ENCODE measurements at places on chromosomes 11 and 22. TPM values are rescaled to one million over a fixed set of nuclear protein-coding genes. Genes with fewer than 3 reads are reported as not detected.
A peak's percentile ranks its signal among the peaks of the same experiment; 100 is the strongest.

Gene ZNF74
- 4.8 TPM for total RNA-seq

Gene NRXN2
- total RNA-seq: 1.8 TPM

Gene KCNJ11
- total RNA-seq: 5.0 TPM

Gene NTM
- 1.0 TPM for total RNA-seq

Gene MS4A5
- not detected for total RNA-seq

Gene SORL1
- 3.5 TPM for total RNA-seq

Gene FAM180B
- total RNA-seq: not detected

Gene OR10A2
- total RNA-seq: not detected

GRCh38 chr11:112348480-112349029 lies 87.9 kb upstream of the PLET1 start:
- H3K27ac ChIP-seq: no peak overlapping the region
- H3K4me3 ChIP-seq: no peak overlapping the region
- H3K27me3 ChIP-seq: no peaks in the 10 kb centered on the region
- H3K36me3 ChIP-seq: no peaks in the 10 kb centered on the region
- no peaks in the 10 kb centered on the region for H3K4me1 ChIP-seq

DNA sequence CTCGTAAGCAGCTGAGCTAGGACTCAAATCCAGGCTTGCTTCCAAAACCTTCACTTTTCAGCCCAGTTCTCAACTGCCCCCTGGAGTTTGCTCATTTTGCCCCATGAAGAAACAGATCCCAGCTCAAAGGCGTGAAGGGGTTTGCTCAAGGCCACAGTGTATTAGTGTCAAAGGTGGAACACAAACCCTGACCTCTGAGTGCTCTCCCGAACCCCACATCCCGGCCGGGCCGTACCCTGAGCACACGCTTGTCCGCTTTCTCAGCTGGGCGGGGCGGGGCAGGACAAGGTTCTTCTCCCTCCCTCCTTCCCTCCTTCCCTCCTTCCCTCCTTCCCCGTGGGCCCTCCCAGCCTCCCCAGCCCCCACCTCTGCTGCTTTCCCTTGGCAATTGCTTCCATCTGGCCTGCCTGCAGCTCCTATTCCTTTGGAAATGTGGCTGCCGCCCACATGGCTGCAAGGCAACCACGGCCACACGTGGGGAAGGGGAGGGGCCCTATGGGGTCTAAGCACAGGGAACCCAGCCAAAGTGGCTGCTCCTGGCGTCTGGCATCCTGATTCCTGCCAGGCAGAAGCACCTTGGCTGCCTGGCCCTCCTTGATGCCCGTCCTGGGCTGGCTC lies 4.1 kb downstream of the ST3GAL4 start:
- peaks cover 4% of the 10 kb centered on the region for H3K4me1 ChIP-seq
- no peaks in the 10 kb centered on the region for H3K27me3 ChIP-seq
- DNase-seq: peak; percentile 62
- no peak overlapping the region for H3K4me3 ChIP-seq
- H3K27ac ChIP-seq: peak overlapping the region; percentile 47

DNA sequence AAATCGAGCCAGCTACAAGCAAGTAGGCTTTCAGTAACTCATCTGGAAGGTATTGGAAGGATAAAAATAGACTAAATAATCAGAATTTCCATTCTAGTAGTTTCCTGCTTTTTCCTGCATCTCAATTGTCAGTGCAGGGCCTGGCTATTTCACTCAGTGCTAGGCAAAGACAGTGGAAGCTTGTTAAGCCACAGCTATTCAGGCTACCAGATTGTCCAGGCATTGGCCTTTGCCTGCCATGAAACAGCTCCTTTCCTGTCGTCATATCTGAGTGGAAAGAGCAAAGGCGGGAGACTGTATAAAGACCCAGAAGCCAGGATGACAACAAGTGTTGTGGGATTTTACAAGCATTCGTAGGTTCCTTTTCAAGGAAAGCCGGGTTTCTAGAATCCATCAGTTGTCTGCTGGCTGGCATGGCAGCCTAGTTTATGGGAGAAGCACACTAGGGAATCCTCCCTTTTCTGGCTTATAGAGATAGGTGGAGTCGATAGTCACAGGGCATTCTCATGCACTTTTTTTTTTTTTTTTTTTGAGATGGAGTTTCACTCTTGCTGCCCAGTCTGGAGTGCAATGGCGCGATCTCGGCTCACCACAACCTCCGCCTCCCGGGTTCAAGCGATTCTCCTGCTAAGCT lies 2.0 kb upstream of the TNRC6B start:
- H3K4me3 ChIP-seq: no peak overlapping the region
- peak overlapping the region; percentile 72 for H3K27ac ChIP-seq
- H3K27me3 ChIP-seq: no peaks in the 10 kb centered on the region
- DNase-seq: no peak
- peaks cover 13% of the 10 kb centered on the region for H3K4me1 ChIP-seq

GRCh38 chr11:45771193-45771565 lies 33.8 kb upstream of the SLC35C1 start:
- DNase-seq: peak; percentile 69
- no peaks in the 10 kb centered on the region for H3K27me3 ChIP-seq
- no peaks in the 10 kb centered on the region for H3K36me3 ChIP-seq

DNA sequence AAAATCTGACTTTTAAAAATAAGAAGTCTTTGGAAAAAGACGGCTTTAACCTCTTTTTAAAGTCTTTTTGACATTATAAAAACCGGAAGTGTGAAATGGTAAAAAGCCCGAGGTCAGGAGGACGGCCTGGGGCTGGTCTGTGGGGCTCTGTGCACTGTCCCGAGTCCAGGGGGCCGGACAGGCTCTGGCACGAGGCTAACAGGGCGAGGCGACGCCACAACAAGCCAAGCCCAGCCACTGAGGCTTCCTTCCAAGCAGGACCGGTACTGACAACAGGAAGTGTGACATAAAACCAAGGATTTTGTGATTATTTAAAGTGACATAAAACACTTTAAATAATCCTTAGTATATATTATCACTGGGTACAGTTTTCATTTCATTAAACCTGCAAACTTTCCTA lies 39.2 kb downstream of the BRD1 start:
- no peak overlapping the region for H3K4me3 ChIP-seq
- no peak overlapping the region for H3K27ac ChIP-seq
- H3K4me1 ChIP-seq: peaks cover 16% of the 10 kb centered on the region
- no peaks in the 10 kb centered on the region for H3K36me3 ChIP-seq
- H3K27me3 ChIP-seq: no peaks in the 10 kb centered on the region

DNA sequence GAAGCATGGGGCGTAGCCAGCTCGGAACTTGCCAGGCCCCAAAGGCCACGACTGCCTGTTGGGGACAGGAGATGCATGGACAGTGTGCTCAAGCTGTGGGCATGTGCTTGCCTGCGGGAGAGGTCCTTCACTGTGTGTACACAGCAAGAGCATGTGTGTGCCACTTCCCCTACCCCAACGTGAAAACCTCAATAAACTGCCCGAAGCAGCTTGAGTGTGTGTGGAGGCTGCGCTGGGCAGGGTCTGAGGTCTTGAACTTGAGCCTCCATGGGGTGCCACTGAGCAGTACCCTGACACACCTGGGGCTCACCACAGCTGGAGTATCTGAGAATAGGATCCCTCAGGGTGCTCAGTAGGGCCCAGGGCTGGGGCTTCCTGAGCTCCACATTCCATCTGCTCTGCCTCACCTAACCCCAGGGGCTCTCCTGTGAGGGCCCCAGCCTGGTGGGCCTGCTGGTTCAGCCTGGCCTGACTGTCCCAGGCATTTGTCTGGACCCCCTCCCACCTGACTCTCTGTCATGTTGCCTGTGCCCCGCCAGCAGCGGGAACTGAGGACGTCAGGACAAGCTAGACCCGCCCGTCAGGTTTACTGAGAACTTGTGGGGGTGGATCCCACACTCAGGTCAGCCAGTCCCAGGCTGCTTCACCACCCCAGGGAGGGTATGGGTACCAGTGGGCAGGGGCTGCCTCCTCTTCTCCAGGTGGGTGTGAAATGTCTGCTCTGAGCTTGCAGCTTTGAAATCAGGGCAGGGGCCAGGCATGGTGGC lies 3.2 kb downstream of the RASSF7 start:
- peaks cover 4% of the 10 kb centered on the region for H3K4me1 ChIP-seq
- no peak overlapping the region for H3K4me3 ChIP-seq
- H3K36me3 ChIP-seq: no peaks in the 10 kb centered on the region
- DNase-seq: peak; percentile 48
- peak overlapping the region; percentile 52 for H3K27ac ChIP-seq
- no peaks in the 10 kb centered on the region for H3K27me3 ChIP-seq

- no peaks in the 10 kb centered on the region for H3K27me3 ChIP-seq
- no peaks in the 10 kb centered on the region for H3K36me3 ChIP-seq
- no peak for DNase-seq
- H3K4me1 ChIP-seq: no peaks in the 10 kb centered on the region
- no peak overlapping the region for H3K27ac ChIP-seq
- no peak overlapping the region for H3K4me3 ChIP-seq
Observed at GRCh38 chr11:99343117-99343516, 322.4 kb downstream of the CNTN5 start.

DNA sequence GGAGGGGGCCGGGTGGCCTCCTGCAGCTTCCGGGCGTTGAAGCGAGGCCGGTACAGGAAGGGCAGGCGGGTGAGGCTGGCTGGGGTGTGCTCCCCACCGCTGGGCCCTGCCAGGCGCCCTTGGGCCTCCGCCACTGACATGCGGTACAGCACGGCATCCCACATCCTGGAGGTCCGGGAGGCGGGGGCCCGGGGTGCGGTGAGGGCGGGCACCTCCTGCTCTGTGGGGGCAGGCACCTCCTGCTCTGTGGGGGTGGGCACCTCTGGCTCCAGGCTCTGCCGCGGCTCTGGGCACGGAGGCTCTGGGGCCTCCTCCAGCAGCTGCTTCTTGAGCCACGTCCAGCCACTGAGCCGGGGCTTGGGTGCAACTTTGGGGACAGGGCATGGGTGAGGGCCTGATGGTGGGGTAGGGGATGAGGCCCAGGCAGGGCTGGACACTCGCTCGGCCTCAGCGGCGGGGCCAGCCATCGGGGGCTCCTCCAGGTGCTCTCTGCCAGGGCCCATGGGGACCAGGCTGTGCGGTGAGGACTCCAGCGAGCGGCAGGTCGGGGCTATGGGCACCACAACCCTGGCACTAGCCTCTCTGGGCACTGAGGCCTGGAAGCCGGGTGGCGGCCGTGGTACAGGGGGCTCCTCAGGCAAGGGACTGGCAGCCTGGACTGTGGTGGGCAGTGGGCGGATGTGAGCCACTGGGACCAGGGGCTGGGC lies 2.3 kb downstream of the PRR33 start:
- no peak for DNase-seq
- no peaks in the 10 kb centered on the region for H3K36me3 ChIP-seq
- H3K4me1 ChIP-seq: no peaks in the 10 kb centered on the region

DNA sequence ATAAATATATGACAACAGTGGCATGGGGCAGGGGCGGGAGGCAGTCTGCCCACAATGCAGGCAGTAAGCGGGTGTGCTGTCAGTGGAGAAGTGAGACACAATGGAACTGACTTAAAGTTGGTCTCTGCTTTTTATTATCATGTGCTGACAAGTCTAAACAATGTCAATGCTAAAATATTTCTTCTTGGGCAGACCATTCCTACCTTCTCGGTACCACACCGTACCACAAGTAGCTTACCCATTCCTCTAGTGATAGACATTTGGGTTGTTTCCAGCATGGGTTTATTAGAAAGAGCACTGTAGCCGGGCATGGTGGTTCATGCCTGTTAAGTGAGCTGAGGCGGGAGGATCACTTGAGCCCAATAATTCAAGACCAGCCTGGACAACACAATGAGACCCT lies 2.6 kb upstream of the CHADL start:
- H3K27me3 ChIP-seq: no peaks in the 10 kb centered on the region
- no peak overlapping the region for H3K4me3 ChIP-seq
- no peak overlapping the region for H3K27ac ChIP-seq

DNA sequence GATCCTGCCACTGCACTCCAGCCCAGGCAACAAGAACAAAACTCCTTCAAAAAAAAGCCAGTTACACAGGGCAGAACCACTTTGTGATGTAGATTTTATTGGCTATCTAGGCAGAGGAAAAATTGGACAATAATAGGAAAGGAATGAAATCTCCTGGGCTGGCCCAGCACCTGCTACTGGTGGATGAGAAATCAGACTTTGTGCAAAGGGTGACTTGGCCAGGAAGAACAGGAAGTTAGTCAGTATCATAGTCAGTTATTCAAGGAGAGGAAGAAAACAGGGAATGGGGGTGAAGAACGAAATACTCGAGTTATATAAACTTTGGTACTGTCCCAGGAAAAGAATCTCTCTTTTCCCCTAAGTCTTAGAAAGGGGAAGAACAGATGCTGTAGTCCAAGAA lies 11.0 kb upstream of the SPTBN2 start:
- H3K36me3 ChIP-seq: no peaks in the 10 kb centered on the region
- H3K27ac ChIP-seq: no peak overlapping the region
- no peak for DNase-seq
- no peaks in the 10 kb centered on the region for H3K4me1 ChIP-seq
- H3K4me3 ChIP-seq: no peak overlapping the region

GRCh38 chr22:22061085-22062077 lies 78.8 kb upstream of the TOP3B start:
- peaks cover 6% of the 10 kb centered on the region for H3K27me3 ChIP-seq
- H3K4me1 ChIP-seq: peaks cover 4% of the 10 kb centered on the region
- H3K4me3 ChIP-seq: no peak overlapping the region
- no peak for DNase-seq

Measured in breast epithelium (tissue), 4 donors.